ENCODE measurements at places on chromosomes 1 and 21.
A peak's percentile ranks its signal among the peaks of the same experiment; 100 is the strongest.

- DNase-seq: no peak
Observed at GRCh38 chr1:152811050-152811449, 721 bp upstream of the LCE1B start.

DNA sequence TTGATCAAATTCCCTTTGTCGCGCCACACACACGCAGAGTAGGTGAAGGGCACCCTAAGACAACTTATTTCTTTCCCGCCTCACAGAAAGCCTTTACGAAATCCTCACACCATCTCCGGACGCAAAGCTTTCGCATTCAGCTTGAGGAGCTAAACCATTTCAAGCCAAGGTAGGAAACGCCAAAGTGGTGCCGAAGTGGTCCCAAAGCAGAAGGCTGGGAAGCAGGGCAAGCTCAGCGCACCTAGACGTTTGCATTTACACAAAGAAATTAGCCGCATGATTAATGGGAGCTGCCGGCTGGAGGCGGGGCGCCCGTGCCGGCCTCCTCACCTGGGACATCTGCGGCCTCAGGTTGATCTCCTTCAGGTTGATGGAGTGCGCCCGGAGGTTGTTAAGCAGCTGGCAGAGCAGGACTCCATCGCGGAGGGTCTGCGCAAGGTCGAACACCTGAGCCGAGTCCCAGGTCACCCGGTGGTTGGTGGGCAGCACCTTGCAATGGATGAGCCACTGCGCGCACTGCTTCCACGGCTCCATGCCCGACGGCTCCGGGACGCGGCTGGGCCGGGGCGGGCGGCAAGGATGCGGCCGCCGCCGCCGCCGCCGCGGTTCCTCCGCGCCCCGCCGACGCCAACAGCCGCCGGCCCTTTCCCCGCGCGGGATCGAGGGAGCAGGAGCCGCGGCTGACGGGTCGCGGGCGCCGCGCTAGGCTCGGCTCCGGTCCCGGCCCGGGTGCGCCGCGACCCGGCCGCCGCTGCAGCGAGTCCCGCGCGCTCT is 457 bp downstream of the VAV3 start:
- DNase-seq: peak; percentile 15

DNA sequence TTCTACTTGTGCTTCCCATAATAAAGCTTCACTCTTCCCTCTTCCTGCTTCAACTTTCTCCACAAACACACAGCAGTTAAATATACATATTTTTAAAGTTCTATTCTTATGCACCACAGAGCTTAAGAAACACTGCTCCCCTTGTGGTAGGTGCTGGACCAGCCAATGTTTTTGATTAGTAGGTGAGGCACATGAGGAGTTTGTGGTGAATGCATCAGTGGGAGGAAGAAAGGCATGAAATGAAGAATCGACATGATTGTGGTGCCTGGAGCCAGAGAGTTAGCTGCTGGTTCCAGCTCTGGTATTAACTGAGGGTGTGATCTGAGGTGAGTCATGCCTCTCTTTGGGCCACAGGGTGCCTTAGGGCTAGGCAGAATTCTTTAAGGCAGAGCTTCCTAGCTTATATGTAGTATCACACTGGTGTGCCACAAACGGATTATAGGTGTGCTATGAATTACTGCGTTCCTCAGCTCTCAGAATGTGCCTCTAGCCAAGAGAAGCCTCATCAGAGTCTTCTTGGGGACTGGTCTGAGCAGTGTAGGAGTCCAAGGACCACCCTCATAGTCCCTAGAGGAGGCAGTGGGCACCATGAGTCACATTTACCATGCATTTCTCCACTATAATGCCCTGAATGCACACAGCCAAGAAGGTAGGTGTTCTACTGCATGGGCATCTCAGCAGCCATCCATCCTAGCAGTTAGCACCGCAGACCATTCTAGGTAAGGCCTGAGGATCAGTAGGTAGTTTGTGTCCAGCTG is 97.4 kb upstream of the SGIP1 start:
- no peak for DNase-seq

- no peak for DNase-seq
Observed at GRCh38 chr1:175178056-175178455, 14.5 kb downstream of the KIAA0040 start.

Data from neuronal stem cell (in vitro differentiated cells).